ENCODE measurements at places on chromosomes 4 and X.

DNA sequence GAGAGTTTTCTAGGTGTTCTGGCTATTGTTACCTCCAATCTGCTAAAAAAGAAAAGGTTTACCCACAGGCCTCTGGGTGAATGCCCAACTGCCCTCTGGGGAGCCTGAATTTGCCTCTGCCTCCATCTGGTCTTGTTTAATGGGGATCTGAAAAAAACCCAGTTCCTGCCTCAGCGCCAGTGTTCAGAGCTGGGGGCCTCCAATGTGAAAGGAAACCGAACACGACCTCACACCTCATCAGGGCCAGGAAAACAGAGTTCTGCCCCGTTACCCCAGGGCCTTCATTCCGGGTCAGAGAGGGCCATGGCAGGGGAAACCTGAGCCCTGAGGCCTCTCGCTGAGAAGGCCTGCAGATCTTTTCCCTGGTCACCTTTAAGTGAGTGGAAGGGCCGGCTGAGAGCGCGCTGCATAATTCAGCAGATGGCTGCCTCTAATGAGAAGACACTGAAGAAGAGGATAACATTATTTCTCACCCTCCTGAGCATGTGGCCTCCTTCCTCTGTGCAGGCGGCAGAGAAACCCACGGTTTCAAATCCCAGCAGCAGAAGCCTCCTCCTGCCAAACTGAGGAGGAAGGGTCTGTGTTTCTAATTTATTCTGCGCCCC, 6.8 kb downstream of the SEPTIN6 start:
- DNase-seq, result no peak

DNA sequence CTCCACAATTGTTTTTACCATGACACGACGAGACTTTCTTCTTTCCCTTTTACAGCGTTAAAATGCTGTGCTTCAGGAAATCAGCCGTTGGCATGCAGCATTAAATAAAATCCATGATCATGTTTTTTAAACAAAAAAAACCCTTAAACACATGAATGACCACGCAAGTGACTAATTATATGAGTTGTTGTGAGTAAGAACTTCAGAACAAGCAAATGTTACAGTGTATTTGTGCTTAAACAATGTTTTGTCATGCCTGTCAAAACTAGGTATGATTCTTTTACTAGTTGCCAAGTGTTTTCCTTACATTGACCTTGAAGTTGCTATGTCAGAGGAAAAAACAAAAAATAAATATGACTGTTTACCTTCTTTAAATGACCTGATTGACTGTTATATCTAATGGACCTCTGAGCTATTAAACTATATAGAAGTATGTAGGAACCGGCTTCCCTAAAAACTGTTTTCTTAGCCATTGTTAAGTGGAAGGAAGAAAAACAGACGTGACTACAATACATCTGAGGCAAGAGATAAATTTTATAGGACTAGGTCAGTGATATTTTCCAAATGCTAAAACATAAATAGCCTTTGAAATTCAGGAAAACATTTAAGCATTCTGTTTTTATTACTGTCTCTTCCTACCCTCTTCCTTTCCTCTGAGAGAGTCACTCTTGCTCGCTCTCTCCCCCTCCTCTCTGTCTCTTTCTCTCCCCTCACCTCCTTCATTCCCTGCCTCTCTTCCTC, 197.1 kb downstream of the PALLD start:
- no peak for DNase-seq

DNA sequence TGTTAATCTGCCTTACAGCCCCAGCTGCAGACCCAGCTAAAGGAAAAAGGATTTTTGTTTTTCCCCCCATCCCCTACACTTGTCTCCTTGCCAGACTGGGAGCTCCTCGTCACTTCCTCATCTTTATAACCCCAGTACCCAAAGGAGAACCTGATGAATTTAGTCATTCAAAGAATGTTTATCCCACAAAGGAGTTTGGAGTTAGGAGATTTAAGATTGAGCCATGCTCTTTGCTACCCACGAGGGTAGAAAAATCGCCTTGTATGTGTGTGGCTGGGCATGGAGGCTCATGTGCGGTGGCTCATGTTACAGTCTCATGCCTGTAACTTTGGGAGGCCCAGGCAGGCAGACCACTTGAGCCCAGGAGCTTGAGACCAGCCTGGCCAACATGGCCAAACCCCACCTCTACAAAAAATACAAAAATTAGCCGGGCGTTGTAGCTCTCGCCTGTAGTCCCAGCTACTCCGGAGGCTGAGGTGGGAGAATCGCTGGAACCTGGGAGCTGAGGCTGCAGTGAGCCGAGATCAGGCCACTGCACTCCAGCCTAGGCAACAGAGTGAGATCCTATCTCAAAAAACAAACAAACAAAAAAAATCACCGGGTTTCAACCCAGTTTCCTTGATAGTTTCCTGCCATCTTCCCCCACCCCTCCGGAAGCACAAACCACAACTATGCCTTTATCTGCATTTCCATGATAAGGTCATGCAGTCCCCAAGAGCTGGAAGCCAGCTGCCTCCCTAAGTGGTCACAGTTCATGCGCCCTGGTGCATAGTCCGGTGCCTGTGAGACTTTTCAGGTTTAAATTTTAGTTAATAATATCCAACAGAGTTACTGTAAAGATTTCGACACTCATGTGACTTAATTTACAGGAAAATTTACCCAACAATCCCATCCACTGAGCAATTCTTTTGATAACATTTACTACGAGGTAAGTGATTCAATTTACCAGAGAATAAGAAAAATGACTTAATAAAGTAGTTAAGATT, 1.5 kb downstream of the CFAP97 start:
- DNase-seq, result no peak

DNA sequence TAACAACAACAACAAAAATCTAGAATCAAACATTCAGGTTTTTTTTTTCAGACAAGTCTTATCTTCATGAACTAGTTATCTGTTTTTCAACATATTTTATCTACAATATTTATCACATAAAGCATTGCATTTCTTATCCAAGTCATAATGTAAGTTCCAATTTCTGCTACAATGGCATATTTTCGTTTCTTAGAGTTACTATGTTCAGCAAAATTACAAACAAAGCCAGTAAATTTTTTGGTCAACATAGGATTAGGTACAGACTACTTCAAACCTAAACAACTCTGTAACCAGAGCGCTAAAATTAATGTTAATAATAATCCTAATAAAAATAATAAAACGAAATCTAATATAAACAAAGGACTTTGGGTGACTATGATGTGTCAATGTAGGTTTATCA, 165.4 kb upstream of the TACR3 start:
- DNase-seq, result no peak

DNA sequence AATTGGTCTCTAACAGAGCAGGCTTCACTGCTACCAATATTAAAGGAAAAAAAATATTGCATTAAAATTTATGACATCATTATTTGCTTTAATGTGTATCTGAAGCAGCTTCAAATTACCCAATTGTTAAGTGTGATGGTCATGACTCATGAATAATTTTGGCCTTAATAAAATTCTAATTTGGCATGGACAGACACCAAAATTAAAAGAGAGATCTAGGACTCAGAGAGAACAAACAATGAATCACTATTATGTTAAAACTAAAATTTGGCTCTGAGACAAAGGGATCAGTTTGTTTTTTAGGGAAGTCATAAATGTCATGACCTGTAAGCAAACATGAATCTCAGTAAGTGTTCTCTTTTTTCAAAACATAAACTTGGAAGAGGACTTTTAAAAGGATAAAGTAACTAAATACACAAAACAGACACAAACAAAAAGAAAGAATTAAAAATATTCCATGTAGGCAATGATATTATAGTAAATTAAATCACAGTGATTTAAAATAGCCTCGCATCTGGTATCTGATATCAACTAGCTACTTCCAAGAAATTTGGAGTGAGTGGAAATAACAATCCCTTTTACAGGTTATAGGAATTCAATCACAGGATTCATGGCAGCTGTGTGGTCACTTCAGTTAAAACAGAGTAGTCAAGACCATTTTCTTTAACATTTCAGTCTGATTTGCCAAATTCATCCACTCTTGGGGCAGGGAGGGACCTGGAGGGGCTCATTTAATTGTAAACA, 11.6 kb downstream of the VEGFC start:
- no peak for DNase-seq

DNA sequence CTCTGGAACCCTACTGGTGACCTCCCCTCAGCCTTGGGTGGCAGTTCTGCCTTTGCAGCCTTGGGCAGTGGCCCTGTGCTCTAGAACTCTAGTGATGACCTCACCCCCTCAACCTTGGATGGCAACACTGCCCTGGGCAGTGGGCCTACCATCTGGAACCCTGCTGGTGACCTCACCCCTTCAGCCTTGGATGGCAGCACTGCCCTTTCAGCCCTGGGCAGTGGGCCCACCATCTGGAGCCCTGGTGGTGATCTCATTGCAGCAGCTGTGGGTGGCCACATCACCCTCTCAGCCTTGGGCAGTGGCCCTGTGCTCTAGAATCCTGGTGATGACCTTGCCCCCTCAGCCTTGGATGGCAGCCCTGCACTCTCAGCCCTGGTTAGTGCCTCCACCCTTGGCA, 129.3 kb downstream of the RBMX2 start:
- DNase-seq, result no peak

DNA sequence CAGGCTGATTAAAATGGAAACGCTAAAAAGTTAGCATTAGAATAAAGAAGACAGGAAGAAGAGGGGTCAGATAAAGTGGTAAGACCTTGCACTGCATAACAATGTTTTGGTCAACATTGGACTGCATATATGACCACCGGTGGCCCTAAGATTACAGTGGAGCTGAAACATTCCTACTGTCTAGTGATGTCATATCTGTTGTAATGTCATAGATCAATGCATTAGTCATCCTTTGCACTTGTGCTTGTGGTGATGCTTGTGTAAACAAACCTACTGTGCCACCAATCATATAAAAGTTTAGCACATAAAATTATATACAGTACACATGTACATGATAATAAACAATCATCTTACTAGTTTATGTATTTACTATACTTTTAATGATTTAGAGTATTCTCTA, 73.0 kb downstream of the TMEM165 start:
- DNase-seq, result no peak

GRCh38 chr4:140243278-140243753, 89.3 kb upstream of the MAML3 start:
- DNase-seq, result peak; percentile 87

DNA sequence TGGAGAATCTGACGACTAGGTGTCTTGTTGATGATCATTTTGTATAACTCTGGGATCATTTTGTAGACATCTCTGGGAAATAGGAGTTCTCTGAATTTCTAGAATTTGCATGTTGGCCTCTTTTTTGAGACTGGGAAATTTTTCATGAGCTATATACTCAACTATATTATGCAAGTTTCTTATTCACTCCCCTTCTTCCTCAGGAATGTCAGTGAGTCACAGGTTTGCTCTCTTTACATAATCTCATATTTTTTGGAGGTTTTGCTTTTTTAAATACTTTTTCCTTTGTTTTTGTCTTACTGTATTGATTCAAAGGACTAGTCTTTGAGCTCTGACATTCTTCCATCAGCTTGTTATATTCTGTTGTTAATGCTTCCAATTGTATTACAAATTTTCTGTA, 1324.2 kb downstream of the TECRL start:
- DNase-seq, result no peak

GRCh38 chr4:19831644-19832285, 419.9 kb upstream of the SLIT2 start:
- DNase-seq, result no peak

GRCh38 chrX:6383917-6384316, 151.0 kb downstream of the VCX3A start:
- DNase-seq, result no peak

- DNase-seq, result no peak
Measured at GRCh38 chr4:102352781-102353180, 7.5 kb upstream of the SLC39A8 start.

DNA sequence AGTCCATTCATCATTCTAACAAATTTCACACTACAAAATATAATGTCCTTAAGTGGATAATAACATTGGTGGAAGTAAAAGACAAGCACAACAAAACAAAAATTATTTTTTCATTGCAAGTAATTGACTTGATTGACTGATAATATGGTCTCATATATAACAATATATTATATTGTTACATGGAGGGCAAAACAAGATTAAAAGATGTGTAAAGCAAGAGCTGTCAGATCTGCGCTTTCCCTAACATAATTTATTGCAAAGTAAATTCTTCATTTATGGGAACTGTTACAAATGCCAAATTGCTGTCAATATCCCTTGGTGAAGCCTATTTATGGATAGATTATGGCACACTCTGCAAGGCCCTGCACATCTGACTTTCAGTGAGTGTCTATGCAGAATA, 233.6 kb downstream of the PCDH7 start:
- no peak for DNase-seq

- DNase-seq, result peak; percentile 61
Measured at GRCh38 chr4:23889814-23890341, at the start of gene PPARGC1A. PPARGC1A (minus strand) TSS chr4:23890047; CDS start chr4:23889957, 90 bp downstream.

DNA sequence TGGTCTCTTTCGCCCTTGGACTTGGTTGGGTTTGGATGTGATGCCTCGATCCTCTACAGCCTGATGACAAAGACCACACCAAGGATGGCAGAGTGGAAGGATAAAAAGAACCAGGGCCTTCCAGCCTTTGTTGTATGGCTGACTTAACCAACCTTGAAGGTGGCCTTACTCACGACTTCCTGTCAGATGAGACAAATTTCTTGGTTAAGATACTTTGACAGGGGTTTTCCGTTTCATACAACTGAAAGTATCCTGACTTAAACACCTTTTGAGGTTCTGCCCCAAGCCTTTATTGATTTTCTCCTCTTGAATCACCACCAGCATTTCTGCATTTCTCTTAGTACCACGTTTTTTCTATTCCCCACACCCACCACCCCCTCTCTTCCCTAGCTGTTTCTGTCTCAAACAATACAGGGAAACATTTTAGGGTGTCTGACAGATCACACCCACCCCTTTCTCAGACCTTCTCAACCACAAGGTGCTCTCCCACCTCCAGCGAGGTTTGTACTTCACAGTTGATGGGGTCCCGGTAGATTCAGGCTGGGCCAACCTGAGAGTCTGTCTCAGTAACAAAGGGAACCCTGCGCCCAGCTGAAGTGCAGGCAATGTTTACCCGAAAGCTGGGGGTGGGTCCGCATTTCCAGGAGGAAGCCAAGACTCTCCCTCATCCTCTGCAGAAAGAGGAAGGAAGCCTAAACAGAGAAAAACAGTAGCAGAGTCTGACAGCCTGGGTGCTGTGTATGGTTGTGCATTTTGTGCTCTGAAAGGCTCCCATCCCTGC, 5.0 kb upstream of the TSPAN5 start:
- no peak for DNase-seq

GRCh38 chr4:1508161-1509160, 102.2 kb upstream of the NKX1-1 start:
- DNase-seq, result no peak

GRCh38 chr4:40058121-40058520, 1.5 kb downstream of the N4BP2 start:
- peak; percentile 38 for DNase-seq
